Kidney epithelial cell (primary cell): ENCODE measurements at places on chromosomes 1 and 21. TPM values are rescaled to one million over a fixed set of nuclear protein-coding genes. Genes with fewer than 3 reads are reported as not detected.

The CD1C gene
- not detected in 2 replicates for total RNA-seq

The GBP7 gene
- total RNA-seq, result not detected in 2 replicates

The LCE1E gene
- total RNA-seq, result not detected in 2 replicates

The CAMK1G gene
- 0.14 and 0.21 TPM in 2 replicates for total RNA-seq

The BTBD19 gene
- 3.8 and 4.4 TPM in 2 replicates for total RNA-seq
